ENCODE measurements at places on chromosomes 12 and 14. TPM values are rescaled to one million over a fixed set of nuclear protein-coding genes. Genes with fewer than 3 reads are reported as not detected.

ZNF891 gene
- 0.94 TPM for total RNA-seq

CCDC177 gene
- total RNA-seq = not detected

TAS2R20 gene
- total RNA-seq = 1.9 TPM

RNFT2 gene
- total RNA-seq = 4.2 TPM

Data from smooth muscle cell of the coronary artery (primary cell).